ENCODE measurements at places on chromosomes 2 and 18.

DNA sequence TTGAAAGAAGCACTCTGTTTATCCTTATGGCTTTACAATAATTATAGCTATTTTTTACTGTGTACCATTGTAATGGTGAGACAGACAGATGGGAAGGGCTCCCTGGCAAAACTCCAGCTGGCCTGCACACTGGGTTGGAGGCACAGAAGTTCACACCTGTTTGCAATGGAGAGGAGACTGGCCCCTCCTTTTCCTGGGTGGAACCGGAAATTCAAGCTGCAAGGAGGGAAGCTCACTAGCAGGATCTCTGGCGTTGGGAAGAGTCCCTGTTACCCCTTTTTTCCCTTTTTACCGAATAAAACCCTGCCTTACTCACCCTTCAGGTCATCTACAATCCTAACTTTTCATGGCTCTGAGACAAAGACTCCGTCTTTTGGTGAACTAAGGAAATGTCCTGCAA lies 100.3 kb upstream of the TFPI start:
- DNase-seq: no peak

DNA sequence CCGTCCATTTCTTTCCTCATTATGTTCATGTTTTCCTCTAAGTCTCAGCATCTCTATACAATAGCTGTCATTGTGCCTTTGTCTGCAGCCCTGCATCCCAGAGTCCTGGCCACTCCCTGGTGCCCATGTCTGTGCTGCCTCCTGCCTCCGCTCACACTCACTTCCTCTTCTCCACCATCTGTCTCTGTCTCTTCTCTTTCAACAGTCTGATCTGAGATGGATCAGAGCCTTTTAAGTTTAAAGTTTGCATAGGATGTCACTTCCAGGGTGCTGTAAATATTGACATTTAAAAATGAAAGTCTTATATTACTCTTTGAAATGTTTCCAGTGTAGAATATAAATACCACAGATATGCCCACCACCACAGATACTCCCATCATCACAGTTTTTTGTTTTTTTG lies 42.7 kb downstream of the UBE2F start:
- no peak for DNase-seq

GRCh38 chr2:221635949-221636348 lies 63.8 kb upstream of the EPHA4 start:
- no peak for DNase-seq

DNA sequence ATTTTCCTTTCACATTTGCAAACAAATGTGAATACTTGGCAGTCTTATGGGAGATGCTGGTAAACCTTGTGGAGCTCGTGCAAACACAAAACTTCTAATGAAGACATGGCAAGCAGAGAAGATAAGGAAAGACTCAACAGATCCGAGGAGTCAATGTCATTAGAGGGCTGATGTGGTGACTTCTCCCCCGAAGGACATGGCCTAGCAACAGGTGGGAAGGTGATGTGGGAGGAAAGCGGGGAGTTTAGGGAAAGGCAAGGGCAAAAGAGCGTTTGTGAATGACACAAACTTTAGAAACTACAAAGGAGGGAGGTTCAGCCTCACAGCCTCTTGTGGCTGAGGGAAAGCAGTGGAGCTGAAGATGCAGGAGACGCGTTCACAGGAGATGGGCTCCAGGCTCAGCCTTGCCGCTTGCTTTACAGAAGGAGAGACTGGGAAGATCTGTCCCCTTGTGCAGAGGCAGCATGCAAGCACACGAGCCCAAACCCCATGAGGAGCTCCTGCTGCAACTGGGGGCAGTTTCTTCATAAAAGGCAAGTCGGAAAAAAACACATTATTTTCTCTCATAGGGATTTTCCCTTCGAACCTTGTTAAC lies 86.6 kb downstream of the SOWAHC start:
- DNase-seq: no peak

DNA sequence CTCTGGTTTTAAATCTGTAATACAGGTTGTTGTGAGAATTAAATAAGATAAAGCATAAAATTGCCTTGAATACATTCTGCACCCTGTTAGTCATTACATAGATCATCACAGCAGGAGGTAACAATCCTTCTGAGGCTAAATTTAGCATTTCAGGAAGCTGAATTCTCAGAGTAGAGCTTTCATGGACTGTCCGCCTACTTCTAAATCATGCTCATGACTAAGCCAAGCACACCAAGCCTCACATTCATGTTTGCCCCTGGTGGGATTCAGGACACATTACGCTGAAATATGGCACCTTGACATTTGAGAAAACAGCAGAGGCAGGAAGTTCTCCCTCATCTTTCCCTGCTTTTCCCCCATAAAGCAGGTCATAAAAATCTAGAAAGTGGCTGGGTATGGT lies 16.6 kb upstream of the PIK3C3 start:
- no peak for DNase-seq

GRCh38 chr18:361100-361732 lies 93.4 kb upstream of the THOC1 start:
- DNase-seq: no peak

- DNase-seq: no peak
Measured at GRCh38 chr2:184425083-184425482, 173.2 kb upstream of the ZNF804A start.

DNA sequence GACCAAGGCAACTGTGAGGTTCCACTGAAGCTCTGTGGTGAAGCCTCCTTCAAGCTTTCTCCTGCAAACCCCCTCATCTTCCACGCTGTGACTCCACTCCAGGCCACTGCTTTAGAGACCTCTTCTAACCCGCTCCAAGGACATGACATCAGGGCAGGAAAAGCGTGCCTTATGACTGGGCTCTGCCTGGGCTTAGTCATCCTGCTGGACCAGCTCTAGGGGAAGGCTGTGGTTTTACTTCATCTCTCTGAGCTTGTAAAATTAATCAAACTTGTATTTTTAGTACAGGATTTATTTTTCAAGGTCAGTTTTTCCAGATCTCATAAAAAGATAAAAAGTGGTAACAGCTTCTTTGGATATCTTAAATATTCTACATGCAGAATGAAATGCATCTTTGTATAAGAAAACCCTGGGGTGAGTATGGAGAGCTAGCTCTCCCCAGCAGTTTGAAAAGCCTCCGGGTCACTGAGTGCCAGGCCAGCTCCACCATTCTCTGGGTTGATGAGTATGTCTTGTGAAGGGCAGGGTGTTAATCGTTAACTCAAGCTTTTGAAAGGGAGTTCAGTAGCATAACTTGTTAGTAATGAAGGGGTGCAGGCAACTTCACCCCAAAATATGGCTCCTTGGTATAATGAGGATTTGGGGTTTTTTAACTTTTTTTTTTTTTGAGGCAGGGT lies 33.1 kb upstream of the YPEL5 start:
- DNase-seq: no peak

DNA sequence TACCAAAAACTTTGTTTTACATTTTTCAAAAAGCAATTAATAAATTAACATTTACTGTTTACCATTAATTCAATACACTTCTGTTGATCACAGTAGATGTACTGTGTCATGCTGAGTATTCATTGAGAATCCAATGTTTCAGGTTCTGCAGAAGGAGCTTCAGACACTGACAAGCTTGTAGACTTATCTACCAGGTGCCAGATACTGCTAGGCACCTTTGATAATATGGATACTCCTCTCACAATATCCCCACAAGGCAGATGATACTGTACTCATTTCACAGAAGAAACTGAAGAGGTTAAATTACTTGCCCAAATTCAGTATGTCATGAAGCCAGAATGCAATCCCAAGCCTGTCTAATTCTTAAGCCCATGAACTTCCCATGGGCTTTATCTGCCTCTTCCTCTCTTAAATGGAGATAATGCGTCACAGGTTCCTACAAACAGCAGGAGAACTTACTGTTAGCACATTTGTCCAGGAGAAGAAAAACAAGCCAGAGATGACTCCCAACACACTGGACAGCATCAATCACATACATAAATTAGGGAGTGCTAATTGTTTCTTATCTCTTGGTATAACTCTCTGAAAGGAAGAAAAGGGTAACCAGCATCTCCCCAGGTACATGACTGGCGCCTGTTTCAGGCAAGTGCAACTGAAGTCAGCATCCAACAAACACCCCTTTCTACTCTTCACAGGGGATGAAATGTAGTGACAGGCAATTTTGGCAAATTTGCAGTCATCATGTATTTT lies 27.4 kb downstream of the ITSN2 start:
- DNase-seq: no peak

DNA sequence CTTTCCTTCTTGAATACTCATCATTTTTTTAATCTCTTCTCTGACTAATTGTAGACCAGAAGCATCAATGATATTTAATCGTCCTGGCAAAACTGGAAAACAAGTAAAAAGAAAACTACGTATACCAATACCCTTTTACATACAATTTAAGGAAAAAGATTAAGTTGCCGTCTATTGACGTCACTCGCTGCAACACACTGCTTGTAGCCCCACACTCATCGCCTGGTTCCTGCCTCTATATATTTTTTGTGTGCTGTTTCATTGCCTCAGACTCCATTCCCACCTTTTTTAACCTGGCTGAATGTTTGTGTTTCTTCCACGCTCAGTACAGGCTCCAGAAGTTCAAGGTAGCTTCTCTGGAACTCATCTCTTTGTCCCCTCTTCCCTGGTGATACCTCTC lies 536.2 kb downstream of the METTL4 start:
- no peak for DNase-seq

GRCh38 chr2:171180229-171180930 lies 19.7 kb upstream of the TLK1 start:
- DNase-seq: no peak

DNA sequence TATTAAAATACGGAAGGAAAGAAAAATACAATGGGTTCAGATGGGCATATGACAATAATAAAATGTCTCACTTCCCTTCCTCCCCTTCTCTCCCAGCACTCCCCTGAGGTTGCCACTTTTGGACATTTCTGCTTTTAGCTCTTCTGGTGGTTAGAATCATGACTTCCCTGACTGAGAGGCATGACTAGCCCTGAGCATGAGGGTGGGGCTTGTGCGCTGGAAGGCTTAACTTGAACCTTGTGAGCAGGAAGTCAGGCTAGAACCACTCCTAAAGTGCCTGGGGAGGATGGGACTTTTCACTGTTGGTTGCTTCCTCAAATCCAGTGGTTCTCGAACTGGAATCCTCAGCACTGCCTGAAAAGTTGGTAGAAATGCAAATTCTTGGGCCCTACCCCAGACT lies 19.7 kb upstream of the ARHGAP25 start:
- DNase-seq: no peak

DNA sequence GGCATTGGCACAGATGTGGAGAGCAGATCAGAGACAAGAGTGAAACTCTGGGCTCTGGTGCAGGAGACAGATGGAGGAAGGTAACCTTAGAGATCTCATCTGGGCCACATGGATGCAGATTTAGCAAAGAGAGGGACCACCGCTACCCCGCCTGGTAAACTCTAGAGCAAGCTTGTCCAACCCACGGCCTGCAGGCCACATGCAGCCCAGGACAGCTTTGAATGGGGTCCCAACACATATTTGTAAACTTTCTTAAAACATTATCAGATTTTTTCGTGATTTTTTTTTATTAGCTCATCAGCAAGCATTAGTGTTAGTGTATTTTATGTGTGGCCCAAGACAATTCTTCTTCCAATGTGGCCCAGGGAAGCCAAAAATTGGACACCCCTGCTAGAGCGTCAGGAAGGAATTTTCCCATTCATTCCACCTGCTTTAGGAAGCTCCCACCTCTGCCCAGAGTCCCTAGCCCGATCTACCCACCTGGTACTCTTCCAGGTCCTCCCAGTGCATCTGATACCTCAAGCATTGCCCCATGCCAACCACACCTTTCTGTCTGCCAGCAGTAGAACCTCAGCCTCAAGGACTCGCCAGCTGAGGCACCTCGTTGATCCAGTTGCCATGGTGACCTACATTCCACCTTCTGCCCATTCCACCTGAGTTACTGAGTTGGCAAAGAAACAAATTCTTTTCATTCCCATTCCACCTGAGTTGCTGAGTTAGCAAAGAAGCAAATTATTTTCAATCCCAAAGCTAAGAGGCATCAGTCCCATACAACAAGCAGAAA lies at the start of gene CIB4:
CIB4 (minus strand) TSS at position 586 of the 784 bp plus-strand sequence; CDS start at position 534, 52 bp downstream.
- no peak for DNase-seq

- DNase-seq: no peak
Measured at GRCh38 chr18:3889803-3890202, 439.8 kb downstream of the TGIF1 start.

GRCh38 chr2:29373870-29374269 lies 258.7 kb downstream of the CLIP4 start:
- DNase-seq: no peak

- DNase-seq: no peak
Measured at GRCh38 chr2:10597956-10598355, 91.8 kb downstream of the NOL10 start.

- DNase-seq: no peak
Measured at GRCh38 chr18:79525556-79526467, 130.1 kb downstream of the NFATC1 start.

DNA sequence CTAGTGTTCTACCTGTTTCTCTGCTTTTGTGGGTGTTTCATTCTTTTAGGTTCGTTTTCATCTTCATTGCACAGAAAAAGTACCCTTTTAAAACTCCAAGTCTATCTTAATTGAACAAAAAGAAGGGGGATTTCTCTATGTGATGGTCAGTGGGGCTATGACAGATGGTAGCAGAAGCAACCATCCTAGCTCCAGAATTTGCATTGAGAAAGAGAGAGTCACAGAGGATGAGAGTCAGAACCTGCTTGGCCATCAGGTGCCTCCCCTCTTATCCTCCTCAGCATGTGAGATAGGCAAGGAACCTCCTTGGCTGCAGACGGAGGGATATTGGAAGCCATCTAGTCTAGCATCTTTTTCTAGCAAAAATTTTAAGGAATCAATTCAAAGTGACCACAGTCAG lies 398.0 kb upstream of the DCC start:
- no peak for DNase-seq

GRCh38 chr2:163121483-163121882 lies 282.9 kb upstream of the KCNH7 start:
- DNase-seq: no peak

GRCh38 chr2:72427022-72427861 lies 279.6 kb upstream of the CYP26B1 start:
- no peak for DNase-seq

DNA sequence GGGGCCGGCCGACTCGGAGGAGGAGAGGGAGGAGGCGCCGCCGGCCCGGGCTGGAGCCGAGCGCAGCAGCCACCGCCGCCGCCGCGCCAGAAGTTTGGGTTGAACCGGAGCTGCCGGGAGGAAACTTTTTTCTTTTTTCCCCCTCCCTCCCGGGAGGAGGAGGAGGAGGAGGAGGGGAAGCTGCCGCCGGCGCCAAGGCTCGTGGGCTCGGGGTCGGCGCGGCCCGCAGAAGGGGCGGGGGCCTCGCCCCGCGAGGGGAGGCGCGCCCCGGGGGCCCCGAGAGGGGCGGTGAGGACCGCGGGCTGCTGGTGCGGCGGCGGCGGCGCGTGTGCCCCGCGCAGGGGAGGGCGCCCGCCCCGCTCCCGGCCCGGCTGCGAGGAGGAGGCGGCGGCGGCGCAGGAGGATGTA lies 316 bp downstream of the CRIM1 start:
- no peak for DNase-seq

GRCh38 chr2:8514796-8515758 lies 166.8 kb upstream of the ID2 start:
- peak; percentile 64 for DNase-seq

DNA sequence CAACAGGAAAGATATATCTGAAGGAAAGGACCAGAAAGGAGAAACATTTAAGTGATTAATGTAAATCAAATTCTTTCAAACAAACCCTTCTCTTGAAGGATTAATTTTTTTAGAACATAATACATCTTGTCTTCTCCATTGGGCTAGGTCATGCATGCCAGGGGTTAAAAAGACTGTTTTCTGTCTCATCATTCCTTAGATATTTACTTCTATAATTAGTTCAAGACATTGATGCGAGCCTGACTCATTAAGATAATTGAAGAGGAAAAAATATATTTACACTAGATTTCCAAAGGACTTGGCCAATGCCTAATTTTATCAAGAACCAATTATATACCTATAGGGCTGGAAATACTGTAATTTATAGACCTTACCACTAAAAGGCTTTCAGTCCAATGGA lies 166.6 kb upstream of the SETBP1 start:
- no peak for DNase-seq

GRCh38 chr2:215654148-215654819 lies 218.4 kb upstream of the FN1 start:
- no peak for DNase-seq

Measured in GM12891 (cell line).